ENCODE measurements at places on chromosomes 12 and 14. TPM values are rescaled to one million over a fixed set of nuclear protein-coding genes. Genes with fewer than 3 reads are reported as not detected.

The ANKRD33 gene
- total RNA-seq: not detected

The BLTP3B gene
- 15.2 TPM for total RNA-seq

The LRRK2 gene
- total RNA-seq: 0.48 TPM

The CCDC177 gene
- not detected for total RNA-seq

The PELI2 gene
- 10.0 TPM for total RNA-seq

The YBX3 gene
- total RNA-seq: 567 TPM

DNA sequence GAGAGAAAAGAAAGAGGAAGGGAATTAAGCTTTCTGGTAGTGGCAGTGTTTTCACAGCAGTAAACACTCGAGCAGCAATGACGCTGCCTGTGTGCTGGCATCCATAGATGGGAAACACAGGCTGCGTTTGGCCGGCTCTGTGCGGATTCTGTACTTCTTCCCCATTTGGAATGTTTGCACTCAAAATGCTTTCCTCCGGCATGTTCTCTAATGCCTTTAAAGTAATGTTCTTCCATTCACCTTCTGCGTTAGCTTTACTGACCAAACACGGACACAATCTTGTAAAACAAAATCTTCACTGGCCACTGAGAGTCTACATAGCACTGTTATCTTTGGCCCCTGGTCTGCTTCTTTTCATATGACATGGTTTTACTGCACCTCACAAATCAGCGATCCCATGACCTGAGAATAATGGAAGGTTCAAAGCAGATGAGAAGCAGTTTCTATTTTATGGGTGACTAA lies 31.4 kb downstream of the DCP1B start:
- DNase-seq: no peak

GRCh38 chr12:110742718-110743570 lies at the start of gene PPP1CC:
TSS of gene PPP1CC (minus strand) at chr12:110742891. CDS start at chr12:110742707, 184 bp downstream.
- DNase-seq: peak; percentile 84

DNA sequence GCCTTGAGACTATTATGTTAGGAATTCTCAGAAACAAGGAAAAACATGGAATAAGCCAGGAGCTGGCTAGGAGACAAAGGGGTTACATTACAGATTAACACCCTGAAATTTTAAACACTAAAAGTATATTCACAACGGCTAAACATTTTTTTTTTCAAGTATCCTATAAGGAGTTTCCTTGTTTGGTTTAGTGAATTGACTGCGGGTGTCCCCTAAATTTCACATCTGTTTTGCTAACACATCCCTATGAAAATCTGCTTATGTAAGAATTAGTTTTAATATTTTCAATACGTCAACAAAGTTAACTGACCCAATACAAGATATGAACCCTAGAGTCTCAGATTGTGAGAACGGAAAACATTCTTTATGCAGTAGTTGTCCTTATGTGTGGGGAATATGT lies 19.0 kb downstream of the TAOK3 start:
- no peak for DNase-seq

Measured in PC-9 (cell line).